ENCODE measurements at places on chromosomes 16 and 17.

- no peak for DNase-seq
Observed at GRCh38 chr16:3712861-3713372, 4.4 kb downstream of the TRAP1 start.

DNA sequence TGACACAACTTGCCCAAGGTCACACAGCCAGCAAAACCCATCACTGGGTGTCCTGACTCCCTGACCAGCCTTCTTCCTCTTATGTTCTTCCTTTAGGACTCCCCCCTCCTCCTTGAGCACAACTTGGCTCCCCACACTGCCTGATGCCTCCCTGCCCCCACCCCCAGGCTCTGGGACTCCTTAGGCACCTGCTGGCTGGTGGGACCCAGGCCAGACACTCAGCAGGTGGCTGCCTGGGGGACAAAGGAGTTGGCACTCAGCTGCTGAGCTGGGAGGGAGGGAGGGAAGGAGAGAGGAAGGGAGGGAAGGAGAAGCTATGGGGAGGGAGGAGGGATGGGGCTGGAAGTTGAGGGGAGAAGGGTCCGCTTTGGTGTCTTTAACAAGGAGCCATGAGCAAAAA, 8.0 kb downstream of the SEZ6 start:
- no peak for DNase-seq

DNA sequence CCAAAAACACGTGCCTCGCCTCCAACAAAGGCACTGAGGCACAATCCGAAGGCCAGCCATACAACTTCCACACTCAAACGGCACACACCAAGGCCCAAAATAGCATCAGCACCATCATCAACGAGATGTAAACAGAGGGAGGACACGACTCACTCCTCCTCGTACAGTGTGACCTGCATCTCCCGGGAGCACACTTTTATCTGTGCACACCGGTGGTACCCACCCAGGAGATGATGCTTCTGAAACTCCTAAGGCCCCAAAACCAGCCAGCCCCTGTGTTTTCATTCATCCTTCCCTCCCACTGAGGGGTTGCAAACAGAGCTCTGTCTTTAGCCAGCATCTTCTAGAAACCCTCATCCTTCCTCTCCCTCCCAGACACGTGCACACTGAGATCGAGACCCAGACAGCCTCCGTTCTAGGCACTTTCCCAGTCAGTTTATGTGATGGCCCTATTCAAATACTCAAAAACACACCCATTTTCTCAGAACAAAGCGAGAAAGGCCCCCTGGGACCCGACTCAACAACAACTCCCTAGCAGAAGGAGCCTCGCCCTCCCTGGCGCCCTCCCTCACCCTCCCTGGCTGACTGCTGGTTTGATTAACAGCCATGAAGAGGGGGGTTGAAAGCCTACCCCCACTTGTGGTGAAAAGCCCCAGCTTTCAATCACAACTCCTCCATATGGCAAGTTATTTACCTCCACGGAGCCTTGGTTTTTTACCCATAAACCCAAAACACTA, 76.3 kb downstream of the GAS7 start:
- no peak for DNase-seq

DNA sequence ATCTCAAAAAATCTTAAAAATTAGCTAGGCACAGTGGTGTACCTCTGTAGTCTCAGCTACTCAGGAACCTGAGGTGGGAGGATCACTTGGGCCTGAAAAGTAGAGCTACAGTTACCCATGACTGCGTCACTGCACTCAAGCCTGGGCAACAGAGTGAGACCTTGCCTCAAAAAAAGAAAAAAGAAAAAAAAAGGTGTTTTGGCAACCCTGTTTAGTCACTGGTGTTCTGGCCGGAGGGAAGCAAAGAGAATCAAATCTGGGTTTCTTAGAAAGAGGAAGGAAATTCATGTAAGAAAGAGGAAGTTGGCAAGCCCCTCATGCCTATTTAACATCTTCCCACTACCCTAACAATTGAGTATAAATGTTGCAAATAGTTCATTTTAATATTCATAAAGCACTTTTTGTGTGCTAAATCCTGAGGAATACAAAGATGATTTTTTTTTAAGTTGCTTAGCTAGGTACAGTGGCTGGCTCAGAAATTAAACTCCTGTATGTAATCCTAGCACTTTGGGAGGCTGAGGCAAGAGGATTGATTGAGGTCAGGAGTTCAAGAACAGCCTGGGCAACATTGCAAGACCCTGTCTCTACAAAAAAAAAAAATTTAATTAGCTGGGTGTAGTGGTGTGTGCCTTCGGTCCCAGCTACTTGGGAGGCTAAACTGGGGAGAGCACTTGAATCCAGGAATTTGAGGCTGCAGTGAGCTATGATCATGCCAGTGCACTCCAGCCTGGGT, 6.5 kb upstream of the USP32 start:
- DNase-seq = no peak

- DNase-seq = no peak
Observed at GRCh38 chr17:7406235-7406825, 1.3 kb upstream of the NLGN2 start.
